ENCODE measurements at places on chromosomes 3 and 15. TPM values are rescaled to one million over a fixed set of nuclear protein-coding genes. Genes with fewer than 3 reads are reported as not detected.

GRCh38 chr15:92848852-92849598 is 51.1 kb upstream of the CHD2 start:
- no peak overlapping the region for H3K4me3 ChIP-seq
- H3K27me3 ChIP-seq: no peaks in the 10 kb centered on the region
- H3K27ac ChIP-seq: peak overlapping the region; percentile 92
- peaks cover 3% of the 10 kb centered on the region for H3K36me3 ChIP-seq

ADAMTS7 gene
- total RNA-seq: not detected

GRCh38 chr15:57649138-57649537 is 57.4 kb upstream of the POLR2M start:
- H3K4me1 ChIP-seq: peaks cover 6% of the 10 kb centered on the region
- H3K4me3 ChIP-seq: no peak overlapping the region
- H3K27ac ChIP-seq: no peak overlapping the region
- no peak for DNase-seq
- H3K27me3 ChIP-seq: peaks cover 27% of the 10 kb centered on the region
- no peaks in the 10 kb centered on the region for H3K36me3 ChIP-seq

DNA sequence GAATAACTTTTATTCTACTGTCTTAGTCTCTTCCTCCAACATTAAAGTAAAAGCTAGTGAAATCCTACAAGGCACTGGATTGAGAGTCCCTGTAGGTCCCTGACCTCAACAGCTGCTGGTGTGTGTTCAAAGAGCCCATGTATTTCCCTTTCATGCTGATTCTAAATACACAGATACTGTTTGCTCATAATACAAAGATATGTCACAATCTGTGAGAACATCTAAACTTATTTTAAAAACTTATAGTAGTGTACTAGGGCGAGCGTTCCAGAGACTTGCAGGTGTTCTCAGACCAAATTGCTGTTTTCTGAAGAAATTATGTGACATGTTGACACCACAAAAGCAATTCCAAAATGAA is 145.9 kb upstream of the LIPC start:
- H3K27ac ChIP-seq: no peak overlapping the region
- no peak for DNase-seq
- peaks cover 3% of the 10 kb centered on the region for H3K4me1 ChIP-seq

DNA sequence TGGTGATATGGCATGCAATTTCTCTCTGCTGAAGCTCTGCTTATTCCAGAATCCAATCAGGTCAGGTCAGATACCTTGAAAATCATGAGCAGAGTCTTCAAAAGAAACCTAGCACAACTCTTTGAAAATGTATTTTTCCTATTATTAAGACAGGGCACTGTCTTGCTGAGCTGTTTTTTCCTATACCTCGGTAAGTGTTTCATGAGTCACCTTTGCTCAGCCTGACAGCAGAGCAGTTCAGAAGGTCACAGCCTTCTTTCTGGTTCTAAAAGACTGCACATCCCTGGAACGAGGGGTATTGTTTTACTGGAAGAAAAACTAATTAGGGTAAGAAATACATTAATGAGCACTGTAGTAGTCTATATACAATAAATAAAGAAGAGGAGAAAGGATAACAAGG is 422.0 kb downstream of the SOX2 start:
- H3K27ac ChIP-seq: no peak overlapping the region
- no peaks in the 10 kb centered on the region for H3K4me1 ChIP-seq
- no peak for DNase-seq
- H3K27me3 ChIP-seq: no peaks in the 10 kb centered on the region

DNA sequence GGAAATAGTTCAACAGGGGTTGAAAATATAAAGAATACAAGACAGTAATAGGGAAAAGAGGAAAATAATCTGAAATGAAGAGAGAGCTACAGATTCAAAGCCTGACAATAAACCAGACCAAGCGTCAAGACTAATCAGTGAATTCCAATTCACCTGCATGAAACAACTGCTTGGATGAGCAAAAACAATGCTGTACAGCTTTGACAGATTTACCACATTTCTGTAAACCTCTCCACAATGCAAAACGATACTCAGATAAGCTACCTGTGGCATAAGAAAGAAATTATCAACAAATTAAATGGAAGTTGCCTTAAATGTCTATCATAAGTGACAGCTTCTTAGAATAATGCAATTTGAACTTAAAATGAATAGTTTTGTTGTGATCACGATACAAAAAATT is 65.4 kb downstream of the GBE1 start:
- no peak for DNase-seq
- H3K4me1 ChIP-seq: peaks cover 3% of the 10 kb centered on the region
- H3K27me3 ChIP-seq: no peaks in the 10 kb centered on the region
- no peak overlapping the region for H3K27ac ChIP-seq
- peaks cover 3% of the 10 kb centered on the region for H3K36me3 ChIP-seq
- no peak overlapping the region for H3K4me3 ChIP-seq

- H3K27ac ChIP-seq: no peak overlapping the region
- DNase-seq: peak; percentile 17
- H3K4me3 ChIP-seq: no peak overlapping the region
- peaks cover 3% of the 10 kb centered on the region for H3K4me1 ChIP-seq
These were observed 412 bp upstream of the CTXN2 start for GRCh38 chr15:48190932-48191573.

- H3K27ac ChIP-seq: no peak overlapping the region
- no peak overlapping the region for H3K4me3 ChIP-seq
- H3K36me3 ChIP-seq: no peaks in the 10 kb centered on the region
These were observed 53.9 kb downstream of the C3orf38 start for GRCh38 chr3:88203642-88204055.

DNA sequence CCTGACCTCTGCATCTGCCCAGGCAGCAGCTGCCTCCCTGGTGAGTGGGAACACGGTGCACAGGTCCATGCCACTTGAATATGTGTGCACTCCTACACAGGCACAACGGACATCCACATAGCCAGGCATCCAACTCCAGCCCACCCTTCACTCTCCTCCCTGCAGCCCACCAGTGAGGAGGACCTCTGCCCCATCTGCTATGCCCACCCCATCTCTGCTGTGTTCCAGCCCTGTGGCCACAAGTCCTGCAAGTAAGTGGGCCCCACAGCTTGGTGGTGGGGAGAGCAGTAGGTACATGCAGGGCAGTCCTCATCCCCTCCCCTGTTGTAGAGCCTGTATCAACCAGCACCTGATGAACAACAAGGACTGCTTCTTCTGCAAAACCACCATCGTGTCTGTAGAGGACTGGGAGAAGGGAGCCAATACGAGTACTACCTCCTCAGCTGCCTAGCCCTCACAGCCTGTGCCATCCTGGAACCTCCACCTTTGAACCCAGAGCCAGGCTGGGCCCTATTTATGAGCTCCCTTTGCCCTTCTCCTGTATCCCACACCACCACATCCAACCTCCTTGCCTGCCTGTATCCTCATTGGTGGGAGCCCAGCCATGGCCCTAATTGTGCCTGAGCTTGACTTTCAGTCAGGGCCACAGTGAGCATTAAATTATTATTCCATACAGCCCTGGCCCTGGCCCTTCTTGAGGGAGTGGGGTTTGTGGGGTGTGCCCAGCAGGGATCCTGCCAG is 1.5 kb upstream of the AMIGO3 start:
- H3K27me3 ChIP-seq: no peaks in the 10 kb centered on the region
- no peak for DNase-seq
- peak overlapping the region; percentile 36 for H3K4me3 ChIP-seq
- peaks cover 29% of the 10 kb centered on the region for H3K4me1 ChIP-seq
- no peaks in the 10 kb centered on the region for H3K36me3 ChIP-seq

DNA sequence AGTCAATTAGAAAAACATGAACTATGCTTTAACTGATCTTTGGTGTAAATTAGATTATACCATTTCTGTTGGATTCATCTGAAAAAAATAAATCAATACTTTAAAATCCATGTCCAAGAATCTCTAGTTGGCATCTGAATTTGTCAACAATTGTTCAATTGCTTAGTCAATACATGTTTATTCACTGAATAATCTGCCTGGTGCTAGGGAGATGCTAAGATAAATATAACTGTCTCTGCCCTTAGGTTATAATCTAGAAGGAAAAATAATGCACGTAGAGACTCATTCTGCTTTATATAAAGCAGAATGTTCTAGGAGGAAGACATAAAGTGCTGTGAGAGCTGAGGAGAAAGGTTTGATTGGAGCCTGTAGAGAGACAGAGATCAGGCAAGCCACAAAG is 537.2 kb upstream of the IL12A start:
- H3K4me1 ChIP-seq: no peaks in the 10 kb centered on the region
- H3K4me3 ChIP-seq: no peak overlapping the region
- no peaks in the 10 kb centered on the region for H3K27me3 ChIP-seq
- H3K27ac ChIP-seq: no peak overlapping the region
- H3K36me3 ChIP-seq: no peaks in the 10 kb centered on the region

- H3K27me3 ChIP-seq: peaks cover 48% of the 10 kb centered on the region
- H3K36me3 ChIP-seq: peaks cover 10% of the 10 kb centered on the region
- H3K27ac ChIP-seq: peak within 1 kb of the TSS; percentile 66
- H3K4me1 ChIP-seq: peaks cover 30% of the 10 kb centered on the region
These were observed at the start of gene WNT7A for GRCh38 chr3:13879946-13880810. Gene WNT7A (minus strand): TSS chr3:13880071. CDS start chr3:13879816, 255 bp downstream.

GP5 gene
- total RNA-seq: 6.1 TPM

DNA sequence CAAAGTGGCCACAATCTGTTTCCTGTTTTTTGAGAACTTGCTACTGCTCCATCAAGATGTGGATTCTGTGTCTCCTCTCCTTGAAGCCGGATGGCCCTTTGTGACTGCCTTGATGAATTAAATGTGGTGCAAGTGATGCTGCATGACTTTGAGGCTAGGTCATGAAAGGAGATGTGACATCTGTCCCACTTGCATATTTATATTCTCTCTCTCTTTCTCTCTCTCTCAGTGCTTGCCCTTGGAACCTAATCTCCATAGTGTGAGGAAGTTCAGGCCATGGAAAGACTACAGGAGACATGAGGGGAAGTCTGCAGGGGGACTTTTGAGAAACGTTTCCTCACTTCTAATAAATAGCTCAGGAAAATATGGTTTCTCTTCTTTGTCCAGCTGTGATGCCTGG is 50.0 kb upstream of the ADPGK start:
- H3K4me1 ChIP-seq: peaks cover 8% of the 10 kb centered on the region
- H3K27me3 ChIP-seq: peaks cover 28% of the 10 kb centered on the region
- no peak overlapping the region for H3K4me3 ChIP-seq
- no peak for DNase-seq
